Activated naive CD4-positive, alpha-beta T cell treated with anti-CD3 and anti-CD28 coated beads, Interleukin-2, amount 50 U/mL, for 72 hours (primary cell): ENCODE measurements at places on chromosomes 12 and 14.

- peak; percentile 42 for DNase-seq
Measured at GRCh38 chr12:124778411-124778810, 85.3 kb downstream of the SCARB1 start.

DNA sequence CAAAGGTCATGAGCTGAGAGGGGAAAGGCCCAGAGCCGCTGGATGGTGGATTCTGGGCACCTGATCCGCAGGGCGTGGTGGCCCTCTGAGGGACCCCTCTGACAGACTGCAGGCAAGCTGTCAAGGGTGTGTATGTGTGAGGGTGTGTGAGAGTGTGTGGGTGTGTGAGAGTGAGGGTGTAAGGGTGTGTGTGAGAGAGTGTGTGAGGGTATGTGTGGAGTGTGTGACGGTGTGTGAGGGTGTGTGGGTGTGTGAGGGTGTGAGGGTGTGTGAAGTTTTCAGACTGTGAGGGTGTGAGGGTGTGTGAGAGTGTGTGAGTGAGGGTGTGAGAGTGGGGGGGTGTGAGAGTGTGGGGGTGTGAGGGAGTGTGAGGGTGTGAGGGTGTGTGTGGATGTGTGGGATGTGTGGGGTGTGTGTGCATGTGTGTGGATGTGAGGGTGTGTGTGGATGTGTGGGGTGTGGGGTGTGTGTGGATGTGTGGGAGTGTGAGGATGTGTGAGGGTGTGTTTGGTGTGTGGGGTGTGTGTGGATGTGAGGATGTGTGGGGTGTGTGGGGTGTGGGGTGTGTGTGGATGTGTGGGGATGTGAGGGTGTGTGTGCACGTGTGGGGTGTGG, 156.7 kb downstream of the TMEM121 start:
- no peak for DNase-seq

GRCh38 chr12:109147954-109148353, 31.6 kb downstream of the ACACB start:
- DNase-seq = no peak

DNA sequence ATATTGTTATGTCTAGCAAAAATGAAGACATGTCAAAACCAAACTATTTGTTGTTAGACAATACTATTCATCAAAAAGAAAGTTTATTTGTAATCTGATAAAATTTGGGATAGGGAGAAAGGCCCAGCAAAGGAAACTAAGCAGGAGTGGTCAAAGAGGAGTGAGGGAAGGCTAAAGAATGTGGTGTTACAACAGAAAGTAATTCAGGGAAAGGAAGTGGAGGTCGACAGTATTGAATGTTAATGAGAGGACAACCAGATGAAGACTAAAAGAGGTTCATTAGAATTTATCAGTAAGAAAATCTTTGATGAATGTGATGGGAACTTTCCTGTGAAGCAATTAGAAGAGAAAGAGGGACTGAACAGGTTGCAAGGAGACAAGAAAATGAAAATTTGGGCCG, 33.9 kb downstream of the PLCZ1 start:
- no peak for DNase-seq

- no peak for DNase-seq
Measured at GRCh38 chr12:110923192-110923591, 2.8 kb upstream of the MYL2 start.

DNA sequence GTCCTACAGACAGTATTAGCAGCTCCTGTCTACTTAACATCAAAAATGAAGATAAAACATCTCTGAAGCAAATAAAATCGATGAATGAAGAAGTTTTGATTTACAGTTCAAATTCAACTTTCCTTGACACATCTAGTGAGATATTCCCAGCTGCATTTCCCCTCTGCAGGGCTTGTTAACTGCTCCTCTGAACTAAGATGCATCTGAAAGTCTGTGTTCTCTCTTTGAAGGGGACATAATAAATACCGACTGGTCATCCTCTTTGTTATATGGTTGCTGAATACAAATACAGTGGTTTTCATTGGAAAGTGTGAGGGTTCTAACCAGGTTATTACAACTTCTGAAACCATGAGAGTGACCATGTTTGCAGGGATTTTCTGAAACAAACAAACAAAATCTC, 266.4 kb upstream of the SLC16A7 start:
- no peak for DNase-seq

DNA sequence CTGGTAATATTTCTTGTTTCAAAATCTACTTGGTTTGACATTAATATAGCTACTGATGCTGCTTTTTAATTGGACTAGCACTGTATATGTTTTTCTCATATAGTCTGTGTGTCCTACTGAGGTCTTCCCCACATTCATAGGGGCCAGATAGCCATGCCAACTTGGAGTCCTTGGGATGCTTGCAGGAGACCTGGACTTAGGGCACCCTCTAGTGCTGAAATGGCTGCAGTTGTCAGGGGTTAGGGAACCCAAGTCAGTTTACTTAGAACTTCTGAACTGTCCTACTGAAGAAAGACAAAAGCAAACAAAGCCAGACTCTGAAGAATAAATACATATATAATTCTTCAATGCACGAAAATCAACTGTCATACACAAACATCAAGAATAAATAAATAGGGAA, 279.9 kb upstream of the SYT1 start:
- no peak for DNase-seq

- DNase-seq = no peak
Measured at GRCh38 chr12:94586589-94587259, 63.6 kb downstream of the TMCC3 start.

- DNase-seq = no peak
Measured at GRCh38 chr14:89551955-89552354, 134.9 kb upstream of the FOXN3 start.

GRCh38 chr12:92915365-92915764, 13.7 kb downstream of the EEA1 start:
- no peak for DNase-seq

- DNase-seq = no peak
Measured at GRCh38 chr12:16531621-16532020, 74.3 kb downstream of the LMO3 start.

GRCh38 chr12:81627336-81628189, 131.6 kb downstream of the PPFIA2 start:
- DNase-seq = no peak

DNA sequence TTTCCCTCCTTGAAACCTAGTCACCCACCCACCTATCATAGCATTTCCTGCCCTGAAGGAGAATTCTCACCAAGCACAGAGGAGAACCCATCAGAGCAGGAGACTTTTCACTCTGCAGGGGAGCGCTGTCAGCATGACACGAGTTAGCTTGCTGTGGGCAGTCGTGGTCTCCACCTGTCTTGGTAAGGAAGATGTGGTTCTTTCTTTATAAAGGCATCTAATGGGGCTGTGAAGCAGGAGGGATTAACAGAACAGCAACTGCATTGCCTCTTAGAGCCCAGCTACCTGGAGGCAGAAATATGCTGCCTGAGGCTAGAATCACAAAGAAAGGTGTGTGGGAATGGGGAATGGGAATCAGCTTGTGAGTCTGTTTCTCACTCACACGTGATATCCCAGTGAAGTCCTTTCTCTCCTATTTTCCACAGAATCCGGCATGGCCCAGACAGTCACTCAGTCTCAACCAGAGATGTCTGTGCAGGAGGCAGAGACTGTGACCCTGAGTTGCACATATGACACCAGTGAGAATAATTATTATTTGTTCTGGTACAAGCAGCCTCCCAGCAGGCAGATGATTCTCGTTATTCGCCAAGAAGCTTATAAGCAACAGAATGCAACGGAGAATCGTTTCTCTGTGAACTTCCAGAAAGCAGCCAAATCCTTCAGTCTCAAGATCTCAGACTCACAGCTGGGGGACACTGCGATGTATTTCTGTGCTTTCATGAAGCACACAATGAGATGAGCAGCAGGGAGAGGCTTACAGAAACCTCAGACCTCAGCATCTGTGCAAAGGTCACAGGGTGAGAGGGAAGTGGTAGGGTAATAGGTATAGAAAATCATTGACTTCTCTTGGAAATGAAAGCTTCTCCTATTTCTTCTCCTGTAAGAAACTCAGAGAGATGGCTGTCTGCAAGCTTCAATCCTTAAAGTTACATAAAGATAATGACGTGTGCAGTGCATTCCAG, 316.9 kb downstream of the DAD1 start:
- no peak for DNase-seq

- no peak for DNase-seq
Measured at GRCh38 chr12:50192236-50192635, 25.1 kb upstream of the CERS5 start.

GRCh38 chr14:97824218-97824617, 1027.0 kb downstream of the VRK1 start:
- DNase-seq = no peak

DNA sequence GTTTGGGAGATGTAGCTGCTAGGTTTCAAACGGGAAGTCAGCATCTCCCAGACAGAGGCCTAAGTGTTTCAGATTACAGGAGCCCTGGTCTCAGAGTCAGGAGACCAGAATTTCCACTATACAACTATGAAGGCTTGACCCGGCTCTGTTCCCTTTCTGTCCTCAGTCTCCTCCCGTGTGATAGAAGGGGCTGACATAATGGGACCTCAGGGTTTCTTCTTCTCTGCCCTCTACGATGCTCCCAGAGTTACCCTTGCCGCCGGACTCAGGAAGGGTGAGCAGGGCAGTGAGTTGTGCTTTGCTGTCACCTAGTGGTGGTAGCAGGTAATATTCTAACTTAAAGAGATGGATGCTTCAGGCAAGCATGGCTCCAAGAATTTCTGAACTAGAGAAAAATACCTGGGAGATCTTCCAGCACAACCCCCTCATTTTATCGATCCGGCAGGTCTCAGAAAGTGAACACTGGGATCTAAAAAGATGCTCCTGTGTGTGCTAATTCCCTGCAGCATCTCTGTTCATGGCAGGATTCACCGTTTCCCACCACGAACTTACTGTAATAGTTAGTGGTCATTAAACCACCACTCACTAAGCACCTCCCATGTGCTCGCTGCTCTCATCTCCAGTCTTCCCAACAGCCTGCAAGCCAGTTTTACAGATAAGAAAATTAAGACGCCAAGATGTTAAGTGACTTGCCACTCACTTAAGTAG, 84.4 kb downstream of the VWF start:
- DNase-seq = peak; percentile 48

DNA sequence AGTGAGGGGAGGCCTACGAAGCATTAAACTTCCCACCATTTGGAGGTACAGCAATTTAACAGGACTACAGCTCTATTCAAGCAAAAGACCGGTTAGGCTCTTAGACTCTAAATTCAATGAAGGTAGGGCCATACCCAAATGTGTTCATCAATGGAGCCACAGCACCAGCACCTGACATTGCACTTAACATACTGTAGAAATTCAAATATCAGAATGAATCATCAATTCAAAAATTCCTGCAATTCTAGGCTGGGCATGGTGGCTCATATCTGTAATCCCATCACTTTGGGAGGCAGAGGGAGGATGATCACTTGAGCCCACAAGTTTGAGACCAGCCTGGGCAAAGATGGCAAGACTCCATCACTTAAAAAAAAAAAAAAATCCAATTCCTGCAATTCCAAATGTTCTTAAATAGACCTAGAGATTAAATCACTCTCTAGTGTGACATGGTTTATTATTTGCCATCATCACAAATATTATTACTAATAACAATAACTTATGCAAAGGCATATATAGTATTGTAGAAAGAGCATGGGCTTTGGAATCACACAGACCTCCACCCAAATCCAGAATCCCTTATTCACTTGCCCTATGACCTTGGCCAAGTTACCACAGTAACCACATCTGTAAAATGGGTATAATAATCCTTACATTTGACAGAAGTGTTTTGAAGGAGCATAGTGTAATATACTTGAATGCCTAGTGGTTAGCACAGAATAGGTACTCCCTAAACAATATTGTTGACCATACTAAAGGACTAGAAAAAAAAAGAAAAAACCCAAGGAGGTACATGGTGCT, 59.4 kb downstream of the CIT start:
- no peak for DNase-seq

GRCh38 chr14:56170028-56170427, 51.8 kb downstream of the PELI2 start:
- no peak for DNase-seq

DNA sequence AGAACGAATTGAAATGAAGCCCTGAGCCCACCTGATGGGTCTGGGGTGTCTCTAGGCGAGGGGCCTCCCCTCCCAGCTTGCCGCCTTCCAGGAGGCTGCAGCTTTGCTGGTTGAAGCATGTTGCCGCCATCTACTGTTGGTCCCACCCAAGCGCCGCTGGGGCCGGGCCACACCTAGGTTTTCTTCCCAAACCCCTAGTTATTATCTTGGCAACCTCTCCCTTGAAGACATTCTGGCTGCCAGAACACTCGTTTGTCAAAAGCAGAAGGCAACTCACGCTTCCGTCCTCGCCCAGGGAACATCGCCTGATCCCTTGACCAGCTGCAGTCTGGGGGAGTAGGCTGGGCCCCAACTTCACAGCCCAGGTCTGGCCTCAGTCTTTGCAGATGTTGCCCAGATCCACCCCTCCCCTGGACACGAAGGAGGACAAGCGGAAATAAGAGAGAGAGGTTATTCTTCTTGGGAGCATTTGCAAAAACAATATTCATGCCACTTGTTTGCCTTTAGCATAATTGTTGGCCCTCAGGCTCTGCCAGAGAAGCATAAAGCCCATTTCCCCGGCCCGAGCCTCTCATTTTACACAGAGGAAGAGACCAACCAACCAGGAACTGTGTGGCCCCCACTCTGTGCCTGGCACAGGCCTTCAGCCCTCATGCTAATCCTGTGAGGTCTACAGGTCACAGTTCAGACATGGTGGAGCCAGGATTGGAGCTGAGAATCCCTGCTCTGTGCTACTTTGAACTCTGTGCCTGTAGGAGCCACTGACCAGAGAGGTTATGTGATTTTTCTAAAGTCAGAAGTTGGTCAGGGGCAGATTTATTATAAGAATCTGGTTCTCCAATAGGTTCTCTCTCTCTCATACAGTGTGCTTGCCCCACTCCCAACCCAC, 6.8 kb downstream of the EMP1 start:
- DNase-seq = no peak

DNA sequence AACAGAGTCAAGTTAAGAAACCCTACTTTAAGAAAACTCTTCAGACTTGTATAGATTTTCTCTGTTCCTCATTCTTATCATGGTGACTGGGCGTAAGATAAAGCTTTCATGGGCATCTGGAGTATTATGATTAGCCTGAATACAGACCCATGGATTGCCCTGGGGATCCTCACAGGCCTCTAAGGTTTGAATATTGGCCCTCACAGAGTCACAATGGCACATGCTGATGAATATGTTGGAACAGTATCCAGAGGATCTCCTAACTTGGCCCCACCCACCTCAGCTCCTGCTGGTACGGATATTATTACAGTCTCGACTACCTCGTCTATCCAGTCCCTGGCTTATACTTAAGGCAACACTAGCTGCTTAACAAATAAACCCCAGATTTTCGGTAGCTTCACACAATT, 8.1 kb downstream of the OSBPL8 start:
- no peak for DNase-seq

DNA sequence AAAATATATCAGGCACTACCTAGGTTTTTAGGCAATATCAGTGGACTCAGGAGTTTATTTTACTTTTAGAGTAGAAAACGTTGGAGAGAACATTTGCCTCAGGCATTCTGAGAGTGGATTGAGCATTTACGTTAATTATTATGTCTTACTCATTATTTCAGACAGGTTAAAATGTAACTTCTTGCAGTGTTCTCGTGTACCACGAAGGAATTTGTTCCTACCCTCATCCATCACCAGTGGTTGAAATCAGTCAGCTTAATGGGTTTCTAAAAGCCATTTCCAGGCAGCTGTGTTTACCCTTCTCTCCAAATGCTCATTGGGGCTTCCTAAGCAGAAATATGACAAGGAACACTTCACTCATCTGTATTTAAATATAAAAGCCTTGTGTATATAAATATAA, 9.1 kb upstream of the LDHB start:
- DNase-seq = no peak
